Airway epithelial cell (primary cell): ENCODE measurements at places on chromosomes 1 and 21. TPM values are rescaled to one million over a fixed set of nuclear protein-coding genes. Genes with fewer than 3 reads are reported as not detected.

Gene KRTAP19-1
- total RNA-seq = not detected in 2 replicates

Gene NUF2
- total RNA-seq = 9.5 and 14.9 TPM in 2 replicates

Gene MCL1
- 257 and 258 TPM in 2 replicates for total RNA-seq

Gene ZBED6
- total RNA-seq = 2.7 and 9.7 TPM in 2 replicates

Gene PROK1
- not detected in 2 replicates for total RNA-seq
